ENCODE measurements at places on chromosomes 5 and 9. TPM values are rescaled to one million over a fixed set of nuclear protein-coding genes. Genes with fewer than 3 reads are reported as not detected.

Gene CACNA1B
- 0.45 TPM for polyA plus RNA-seq

Gene FAM78A
- polyA plus RNA-seq = 29.3 TPM

GRCh38 chr9:120393386-120394057, 186.4 kb downstream of the CDK5RAP2 start:
- no peak for DNase-seq

DNA sequence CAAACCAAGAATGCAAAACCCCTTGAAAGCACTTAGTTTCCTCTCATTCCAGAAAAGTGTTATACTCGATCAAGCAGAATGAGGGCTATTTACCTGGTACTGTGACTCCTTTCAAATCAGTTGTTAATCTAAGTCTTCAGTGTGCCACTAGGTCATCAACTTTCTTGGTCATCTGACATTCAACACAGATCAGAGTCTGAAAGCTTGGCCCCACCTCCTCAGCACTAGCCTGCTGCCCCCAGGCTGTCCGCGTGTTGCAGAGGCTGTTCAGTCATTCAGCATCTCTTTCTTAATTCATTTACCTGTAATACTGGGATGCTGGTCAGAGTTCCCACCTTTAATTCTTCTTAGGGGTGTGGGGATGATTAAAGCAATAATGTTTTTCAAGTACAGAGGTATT, 28.5 kb downstream of the ENC1 start:
- no peak for DNase-seq

Gene GCNT1
- polyA plus RNA-seq = 6.4 TPM

DNA sequence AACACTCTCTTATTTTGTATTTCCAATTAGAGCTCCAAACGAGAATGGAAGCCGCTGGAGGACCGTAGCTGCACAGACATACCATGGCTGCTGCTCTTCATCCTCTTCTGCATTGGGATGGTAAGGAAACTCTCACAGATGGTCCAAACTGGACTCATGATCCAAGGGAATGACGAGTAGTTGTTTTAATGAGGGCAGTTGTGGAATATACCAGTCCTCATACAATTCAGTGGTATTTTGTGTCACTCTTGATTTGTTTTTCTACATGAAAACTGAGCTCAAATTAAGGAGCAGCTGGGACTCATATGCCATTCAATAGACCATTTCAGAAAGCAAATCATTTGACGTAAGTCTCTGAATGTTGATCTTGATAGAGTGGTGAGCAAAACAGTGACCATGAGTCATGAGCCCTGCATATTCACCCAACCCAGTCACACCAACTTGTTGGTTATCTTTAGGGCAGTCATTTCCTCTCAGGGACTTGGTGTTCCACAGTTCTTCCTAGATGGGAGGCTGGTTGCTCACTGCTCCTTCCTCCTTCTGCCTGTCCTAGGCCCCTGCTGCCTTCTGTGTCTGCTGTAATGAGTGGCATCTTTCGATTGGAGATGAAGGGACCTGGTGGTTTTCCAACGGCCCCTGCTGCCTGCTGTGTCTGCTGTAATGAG, 54.9 kb downstream of the SLC44A1 start:
- DNase-seq = peak; percentile 76

Gene GPR21
- polyA plus RNA-seq = 0.37 TPM

Gene PFN3
- polyA plus RNA-seq = not detected

Gene SOX30
- polyA plus RNA-seq = 0.23 TPM

DNA sequence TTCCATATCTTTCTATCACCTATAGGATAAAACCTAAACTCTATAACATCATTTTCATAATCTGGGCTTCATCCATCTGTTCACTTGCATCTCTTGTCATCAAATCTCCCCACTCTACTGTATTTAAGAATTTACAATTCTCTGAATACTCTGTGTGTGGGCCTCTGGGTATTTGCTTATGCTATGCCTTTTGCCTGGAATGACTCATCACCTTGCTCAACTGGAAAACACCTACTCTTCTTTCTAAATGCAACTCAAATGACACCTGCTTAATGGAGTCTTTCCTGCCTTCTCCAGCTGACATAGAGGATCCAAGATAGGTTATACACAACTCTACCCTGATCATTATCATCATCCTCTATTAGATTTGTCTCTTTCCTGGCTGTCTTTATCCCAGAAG, 421.7 kb downstream of the SPATA31D1 start:
- no peak for DNase-seq

DNA sequence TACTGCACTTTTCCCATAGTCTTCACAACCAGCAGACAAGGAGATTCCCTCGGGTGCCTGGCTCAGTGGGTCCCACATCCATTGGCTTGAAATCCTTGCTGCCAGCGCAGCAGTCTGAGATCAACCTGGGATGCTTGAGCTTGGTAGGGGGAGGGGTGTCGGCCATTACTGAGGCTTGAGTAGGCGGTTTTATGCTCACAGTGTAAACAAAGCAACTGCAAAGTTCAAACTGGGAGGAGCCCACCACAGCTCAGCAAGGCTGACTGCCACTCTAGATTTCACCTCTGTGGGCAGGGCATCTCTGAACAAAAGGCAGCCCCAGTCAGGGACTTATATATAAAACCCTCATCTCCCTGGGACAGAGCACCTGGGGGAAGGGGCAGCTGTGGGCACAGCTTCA, 512.3 kb upstream of the MPDZ start:
- no peak for DNase-seq

DNA sequence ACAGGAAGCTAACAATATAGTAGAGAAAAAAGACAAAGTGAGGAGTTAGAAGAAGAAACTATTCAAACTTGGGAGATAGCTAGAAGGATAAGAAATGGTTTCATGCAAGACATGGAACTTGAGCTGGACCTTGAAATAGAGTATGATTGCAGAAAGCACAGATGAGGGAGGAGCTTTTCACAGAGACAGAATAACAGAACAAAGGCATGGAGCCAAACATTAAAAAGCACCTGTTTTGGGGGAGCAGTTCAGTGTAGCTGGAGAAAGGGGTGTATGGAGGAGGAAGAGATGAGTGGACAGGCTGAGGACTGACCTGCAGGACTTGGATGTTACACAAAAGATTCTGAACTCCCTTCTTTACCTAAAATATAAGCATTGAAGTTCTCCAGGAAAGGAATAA, 25.2 kb downstream of the DTWD2 start:
- DNase-seq = no peak

Gene IFNK
- polyA plus RNA-seq = not detected

DNA sequence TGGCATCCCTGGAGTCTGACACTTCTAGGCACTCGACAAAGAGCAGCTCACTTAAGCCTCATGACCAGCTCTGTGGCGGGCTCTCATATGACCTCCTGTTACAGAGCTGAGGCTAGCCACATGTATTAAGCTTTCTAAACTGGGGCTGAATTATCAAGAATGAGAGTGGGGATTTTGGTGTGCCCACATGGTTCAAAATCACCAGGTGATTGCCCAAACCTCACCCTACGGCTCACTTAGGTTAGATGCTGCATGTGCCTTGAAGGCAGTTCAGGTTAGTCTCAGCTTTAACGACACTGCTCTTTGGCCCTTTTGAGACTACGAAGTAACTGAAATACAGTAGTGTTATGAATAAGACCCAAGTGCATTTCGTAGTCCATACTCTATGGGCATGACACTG, 39.4 kb upstream of the SMIM32 start:
- DNase-seq = no peak

- peak; percentile 72 for DNase-seq
Measured at GRCh38 chr9:111232997-111233790, 96.8 kb downstream of the OR2K2 start.

DNA sequence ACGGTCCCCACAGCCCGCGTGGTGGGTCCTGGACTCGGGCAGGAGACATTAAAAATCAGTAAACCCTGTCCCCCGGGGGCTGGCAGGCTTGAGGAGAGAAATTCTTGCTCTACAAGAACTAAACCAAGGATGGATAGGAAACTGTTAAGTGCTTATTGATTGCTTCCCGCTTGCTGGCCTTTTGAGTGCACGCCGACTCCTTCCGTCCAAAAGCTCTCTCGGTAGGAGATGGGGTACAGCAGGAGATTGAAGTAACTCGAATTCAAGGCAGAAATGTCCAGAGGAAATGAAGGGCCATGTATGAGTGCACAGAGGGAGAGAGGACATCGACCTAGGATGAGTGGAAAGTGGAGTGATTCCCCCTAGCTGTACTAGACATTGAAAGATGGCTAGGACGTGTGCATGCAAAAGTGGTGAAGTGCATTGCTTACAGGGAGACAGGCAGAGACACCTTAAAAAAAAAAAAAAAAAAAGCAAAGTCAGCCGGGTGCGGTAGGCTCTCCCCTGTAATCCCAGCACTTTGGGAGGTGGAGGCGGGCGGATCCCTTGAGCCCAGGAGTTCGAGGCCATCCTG, 923 bp downstream of the RECK start:
- no peak for DNase-seq

- DNase-seq = no peak
Measured at GRCh38 chr9:130785053-130785452, 50.0 kb upstream of the ABL1 start.

Gene RAPGEF6
- 10.0 TPM for polyA plus RNA-seq

DNA sequence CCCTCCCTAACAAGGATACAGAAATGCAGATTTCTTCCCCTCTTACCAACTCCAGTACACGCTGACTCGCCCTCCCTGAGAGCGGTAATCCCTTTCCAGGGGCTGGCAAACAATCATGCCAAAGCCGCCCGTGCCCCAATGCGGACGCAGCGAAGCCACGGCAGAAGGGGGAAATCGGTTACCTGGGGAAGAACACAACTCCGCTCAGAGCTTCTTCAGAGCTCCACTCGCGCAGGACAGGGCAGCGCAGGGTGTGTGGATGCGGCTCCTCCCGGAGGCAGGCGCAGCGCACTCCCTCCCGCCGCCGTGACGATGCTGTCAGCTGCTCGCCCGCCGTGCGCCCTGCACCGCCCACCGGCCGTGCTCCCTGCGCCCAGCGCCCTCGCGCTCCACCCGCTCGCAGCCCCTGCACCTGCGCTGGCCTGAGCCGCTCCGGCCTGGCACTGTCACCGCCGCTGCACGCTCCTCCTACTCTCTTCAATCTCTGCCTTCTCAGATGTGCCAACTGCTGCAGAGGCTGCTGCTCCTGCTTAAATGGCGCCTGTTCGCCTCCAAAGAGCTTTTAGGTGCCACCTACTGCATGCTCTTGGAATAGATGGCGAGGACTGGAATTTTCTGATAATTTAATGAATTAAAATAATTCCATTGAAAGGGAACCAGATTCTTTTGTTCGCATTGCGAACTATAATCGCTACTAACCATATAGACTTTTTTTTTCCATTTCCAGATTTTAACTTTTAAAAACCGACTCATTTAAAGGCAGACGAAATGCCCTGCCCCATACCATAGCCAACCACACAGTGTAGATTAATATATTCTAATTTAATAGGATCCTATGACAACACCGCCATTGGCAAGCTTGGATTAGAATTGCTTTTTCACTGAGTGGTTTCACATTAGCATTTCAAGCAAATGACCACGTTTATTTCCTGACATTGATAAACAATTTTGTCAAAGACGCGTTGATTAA, at the start of gene DIRAS2:
DIRAS2 (minus strand) TSS at position 255 of the 970 bp plus-strand sequence. CDS start 28,997 bp downstream, outside the sequence.
- DNase-seq = peak; percentile 51

GRCh38 chr5:42889311-42889933, 77.7 kb upstream of the SELENOP start:
- DNase-seq = peak; percentile 84

GRCh38 chr5:131976414-131977211, 31.1 kb upstream of the MEIKIN start:
- no peak for DNase-seq

GRCh38 chr5:14415024-14415697, 166.4 kb upstream of the OTULINL start:
- no peak for DNase-seq

GRCh38 chr5:150112201-150113046, 26.1 kb upstream of the CSF1R start:
- peak; percentile 59 for DNase-seq

GRCh38 chr9:100856238-100856637, 172.3 kb upstream of the PLPPR1 start:
- DNase-seq = no peak

GRCh38 chr5:124512952-124513632, 233.3 kb downstream of the ZNF608 start:
- DNase-seq = no peak

Gene CD14
- 15.2 TPM for polyA plus RNA-seq

DNA sequence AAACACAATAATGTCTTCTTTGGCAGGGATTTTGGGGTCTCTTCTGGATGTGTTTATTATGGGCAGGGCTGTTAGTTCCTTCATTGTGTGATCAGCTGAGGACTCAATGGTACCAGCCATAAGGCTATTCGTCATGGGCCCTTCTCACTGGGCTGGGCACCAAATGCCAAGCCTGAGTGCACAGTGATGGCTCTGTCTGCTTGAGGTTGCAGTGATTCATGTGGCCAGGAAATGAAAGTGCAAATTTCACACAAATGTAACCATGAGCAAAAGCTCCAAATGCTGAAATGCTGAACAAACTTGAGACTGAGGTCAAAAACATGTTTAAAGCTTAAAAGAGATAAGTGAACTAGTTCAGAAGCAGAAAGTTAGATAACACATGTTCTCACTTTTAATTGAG, 191.0 kb downstream of the TARS1 start:
- no peak for DNase-seq

Gene AIF1L
- 34.5 TPM for polyA plus RNA-seq

DNA sequence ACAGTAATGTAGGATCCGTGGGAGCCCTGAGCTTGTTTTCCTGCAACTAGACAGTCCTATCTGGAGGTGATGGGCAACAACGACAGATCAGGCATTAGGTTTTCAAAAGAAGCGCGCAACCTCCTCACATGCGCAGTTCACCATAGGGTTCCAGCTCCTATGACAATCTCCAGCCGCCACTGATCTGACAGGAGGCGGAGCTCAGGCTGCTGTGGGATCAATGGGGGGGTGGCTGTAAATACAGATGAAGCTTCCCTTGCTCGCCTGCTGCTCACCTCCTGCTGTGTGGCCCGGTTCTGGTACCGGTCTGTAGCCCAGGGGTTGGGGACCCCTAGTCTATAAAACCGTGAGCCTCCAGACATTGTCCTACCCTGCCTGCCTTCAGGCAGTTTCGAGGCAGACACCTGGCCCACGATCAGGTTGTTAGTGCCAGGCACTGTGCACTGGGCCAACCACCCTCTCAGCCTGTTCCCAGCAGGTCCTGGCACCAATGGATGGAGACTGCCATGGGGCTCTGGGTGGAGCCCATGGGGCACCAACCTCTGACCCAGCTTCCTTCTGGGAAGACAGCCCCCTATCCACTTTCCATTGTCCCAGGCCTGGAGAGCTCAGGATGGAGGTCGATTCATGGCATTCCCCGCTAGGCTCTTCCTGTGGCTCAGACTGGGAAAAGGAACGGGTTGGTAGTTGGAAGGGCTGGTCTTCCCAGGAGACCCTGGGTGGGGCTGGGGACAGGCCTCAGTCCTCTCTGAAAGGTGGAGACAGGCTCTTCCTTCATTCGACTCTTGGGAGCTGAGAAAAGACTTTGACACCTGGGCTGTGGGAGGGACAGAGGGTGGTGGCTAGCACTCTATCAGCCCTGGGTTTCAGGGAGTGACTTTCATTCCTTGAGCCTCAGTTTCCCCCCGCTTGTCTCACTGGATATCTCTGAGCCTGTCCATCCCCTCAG, 1.7 kb downstream of the ENDOG start:
- no peak for DNase-seq

GRCh38 chr9:134972140-134972539, 54.4 kb upstream of the FCN1 start:
- no peak for DNase-seq

DNA sequence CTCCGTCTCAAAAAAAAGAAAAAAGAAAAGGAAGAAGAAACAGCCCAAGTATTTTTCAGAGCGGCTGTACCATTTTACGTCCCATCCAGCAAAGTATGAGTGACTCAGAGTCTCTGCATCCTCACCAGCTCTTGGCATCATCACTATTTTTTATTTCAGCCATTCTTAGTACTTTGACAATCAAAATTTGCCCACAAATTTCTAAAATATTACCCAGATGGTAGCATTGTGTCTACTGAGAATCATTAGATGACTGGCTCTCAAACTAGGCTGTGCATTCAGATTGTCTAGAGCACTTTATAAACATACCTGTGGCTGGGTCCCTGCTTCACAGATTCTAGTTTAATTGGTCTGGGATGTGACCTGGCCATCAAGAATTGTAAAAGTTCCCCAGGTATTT, 21.6 kb upstream of the MELK start:
- no peak for DNase-seq
